Epithelial cell of esophagus (primary cell): ENCODE measurements at places on chromosomes 3 and 15.
A peak's percentile ranks its signal among the peaks of the same experiment; 100 is the strongest.

DNA sequence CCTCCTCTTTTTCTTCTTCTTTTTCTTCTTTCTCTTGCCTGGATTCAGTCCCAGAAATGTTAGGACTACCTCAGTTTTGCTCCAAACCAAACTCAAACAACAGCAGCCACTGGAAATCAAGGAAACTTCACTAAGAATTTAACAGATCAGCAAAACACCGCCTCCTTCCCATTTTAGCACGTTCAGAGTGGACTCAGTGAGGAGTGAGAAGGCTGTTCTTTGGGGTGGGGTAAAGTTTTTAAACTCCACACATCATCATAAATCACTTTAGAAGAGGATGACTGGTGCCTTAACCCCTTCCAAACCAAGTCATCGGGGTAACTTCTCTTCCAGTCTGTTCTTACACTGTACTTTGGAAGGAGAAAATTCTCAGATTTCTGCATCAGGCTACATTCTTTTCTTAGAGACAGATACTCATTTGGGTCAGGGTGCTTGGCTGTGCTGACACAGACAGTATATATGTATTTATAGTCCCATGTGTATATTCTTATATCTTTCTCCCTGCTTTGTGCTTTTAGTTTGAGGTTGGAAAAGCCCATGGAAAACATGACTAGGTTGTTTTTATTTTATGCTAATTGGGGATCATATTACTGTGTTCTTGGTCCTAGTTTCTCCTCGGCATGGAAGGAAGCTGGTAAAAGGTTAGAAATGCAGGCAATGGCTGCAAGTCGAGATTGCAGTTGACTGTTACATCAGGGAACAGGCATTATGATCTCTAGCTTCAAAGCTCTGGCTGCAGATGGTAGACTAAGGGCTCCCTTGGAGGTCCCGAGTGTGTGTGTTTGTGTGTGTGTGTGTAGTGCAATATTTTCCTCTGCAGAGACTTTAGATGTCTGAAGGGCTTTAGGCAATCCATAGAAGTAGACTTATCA is at the start of gene CCDC80:
Gene CCDC80 (minus strand): TSS at position 214 of the 872 bp plus-strand sequence. CDS start 1,238 bp downstream, outside the sequence.
- peak; percentile 88 for DNase-seq

GRCh38 chr3:156516284-156516683 is 38.6 kb downstream of the SSR3 start:
- no peak for DNase-seq

- DNase-seq = no peak
These were observed 252.8 kb downstream of the CLSTN2 start for GRCh38 chr3:140187656-140188221.

- DNase-seq = no peak
These were observed 59.6 kb downstream of the PIAS1 start for GRCh38 chr15:68113751-68114150.

GRCh38 chr3:138367911-138368310 is 19.5 kb downstream of the MRAS start:
- no peak for DNase-seq

DNA sequence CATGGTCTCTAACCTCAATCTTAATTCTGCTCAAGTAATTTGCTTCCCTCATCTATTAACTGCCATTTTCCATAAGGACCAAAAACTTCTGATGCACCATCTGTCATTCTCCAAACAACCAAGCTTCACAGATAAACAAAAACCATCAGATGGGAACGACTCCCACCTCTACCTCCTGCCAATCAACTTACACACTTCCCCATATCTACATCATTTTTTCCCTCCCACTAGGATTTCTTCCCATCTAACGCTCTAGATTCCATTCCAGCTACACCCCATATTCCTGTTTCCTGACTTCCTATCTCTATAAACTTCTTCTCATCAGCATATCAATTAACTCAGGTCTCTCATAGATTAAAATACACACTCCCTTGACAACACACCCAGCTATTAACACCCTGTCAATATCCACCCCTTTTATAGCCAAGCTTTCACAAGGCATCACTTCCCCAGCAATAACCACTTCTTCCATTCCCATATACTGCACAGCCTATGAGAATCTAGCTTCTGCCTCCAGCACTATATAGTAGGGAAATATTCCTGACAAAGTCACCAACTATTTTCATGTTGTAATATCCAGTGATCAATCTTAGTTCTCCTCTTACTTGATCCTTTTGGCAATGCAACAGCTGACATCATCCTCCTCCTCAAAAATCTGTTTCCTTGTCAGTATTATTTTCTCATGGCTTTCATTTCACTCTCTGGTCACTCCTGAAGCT is 39.2 kb downstream of the SNX4 start:
- peak; percentile 83 for DNase-seq

- DNase-seq = no peak
These were observed 43.2 kb downstream of the CMTM8 start for GRCh38 chr3:32281570-32282106.

DNA sequence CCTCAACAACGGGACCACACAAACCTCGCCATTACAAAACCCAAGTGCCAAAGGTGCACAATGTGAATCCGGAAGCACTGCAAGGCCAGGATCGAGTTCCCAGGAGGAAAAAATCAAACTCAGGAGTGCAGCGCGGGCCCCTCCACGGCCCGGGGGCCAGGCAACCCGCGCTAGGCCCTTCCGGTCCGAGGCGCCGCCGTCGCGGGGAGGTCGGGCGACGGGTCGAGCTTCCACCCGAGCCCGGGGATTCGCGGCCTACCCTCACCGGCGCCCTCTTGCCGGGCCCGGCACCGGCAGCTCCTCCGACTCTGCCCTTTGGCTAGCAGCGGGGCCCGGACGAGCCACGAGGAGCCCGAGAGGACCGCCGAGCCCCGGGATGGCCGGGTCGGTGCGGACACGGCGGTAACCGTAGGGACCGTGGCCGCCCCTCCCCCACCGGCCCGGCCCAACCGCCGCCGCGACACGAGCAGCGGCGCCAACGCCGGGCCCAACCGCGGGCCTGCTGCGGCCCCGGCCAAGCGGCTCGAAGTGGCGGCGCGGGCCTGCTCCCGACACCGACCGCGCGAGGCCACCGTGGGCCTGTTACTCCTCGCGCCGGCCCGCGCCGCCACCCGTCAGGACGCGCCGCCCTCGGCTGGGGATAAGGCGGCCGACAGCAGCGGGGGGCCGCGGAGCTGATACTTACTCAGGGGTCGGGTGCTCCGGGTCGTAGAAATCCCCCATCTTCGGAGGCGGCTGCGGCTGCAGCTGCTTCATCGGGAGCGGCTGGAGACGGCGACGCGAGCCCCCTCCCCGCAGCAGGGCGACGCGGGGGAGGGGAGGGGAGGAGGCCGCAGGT is 525 bp downstream of the SETD2 start:
- peak; percentile 41 for DNase-seq

GRCh38 chr3:190269101-190269500 is 53.1 kb downstream of the CLDN1 start:
- DNase-seq = no peak

DNA sequence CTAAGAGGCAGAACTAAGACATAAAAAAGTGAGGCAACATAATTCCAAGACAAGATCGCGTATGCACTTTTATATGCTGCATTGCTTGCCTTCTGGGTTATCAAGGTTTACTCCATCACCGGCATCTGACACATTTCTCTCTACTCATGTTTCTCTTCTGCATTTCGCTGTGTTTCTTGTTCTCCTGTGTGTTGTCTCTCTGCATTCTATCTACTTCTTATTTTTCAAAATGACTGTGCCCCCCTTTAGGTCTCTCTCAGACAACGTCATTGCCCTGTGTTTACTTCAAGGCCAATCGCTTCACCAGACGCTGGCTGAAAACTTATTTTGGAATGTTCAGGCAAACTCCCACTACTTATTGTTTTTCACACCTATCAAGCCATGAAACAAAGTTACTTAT is 280.4 kb downstream of the KCNH8 start:
- no peak for DNase-seq

- no peak for DNase-seq
These were observed 3.1 kb downstream of the GP5 start for GRCh38 chr3:194395778-194396538.

DNA sequence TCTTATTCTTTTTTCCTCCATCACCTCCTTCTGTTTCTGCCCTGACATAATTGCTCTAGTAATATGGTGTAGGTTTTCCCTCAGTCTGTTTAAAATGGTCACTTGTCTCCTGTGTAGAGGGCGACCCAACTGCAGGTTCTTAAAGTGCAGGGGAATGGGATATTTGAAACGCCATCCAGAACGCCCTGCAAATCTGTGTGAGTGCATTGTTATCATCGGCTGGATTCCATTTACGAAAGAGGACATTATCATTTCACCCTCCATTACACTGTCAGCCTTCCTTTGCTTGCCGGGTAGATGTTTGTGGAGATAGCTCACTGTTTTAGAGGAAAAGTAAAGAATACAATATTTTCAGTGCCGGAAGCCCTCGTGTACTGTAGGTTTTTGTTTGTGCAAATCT is 354.0 kb downstream of the LRTM1 start:
- DNase-seq = no peak

DNA sequence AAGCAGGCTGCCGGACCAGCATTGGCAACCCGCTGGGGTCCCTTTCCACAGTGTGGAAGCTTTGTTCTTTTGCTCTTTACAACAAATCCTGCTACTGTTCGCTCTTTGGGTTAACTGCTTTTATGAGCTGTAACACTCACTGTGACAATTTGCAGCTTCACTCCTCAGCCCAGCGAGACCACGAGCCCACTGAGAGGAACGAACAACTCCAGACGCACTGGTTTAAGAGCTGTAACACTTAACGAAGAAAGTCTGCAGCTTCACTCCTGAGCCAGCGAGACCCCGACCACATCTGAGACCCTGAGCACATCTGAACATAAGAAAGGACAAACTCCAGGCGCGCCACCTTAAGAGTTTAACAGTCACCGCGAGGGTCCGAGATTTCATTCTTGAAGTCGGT is 10.7 kb upstream of the CCR4 start:
- DNase-seq = no peak

DNA sequence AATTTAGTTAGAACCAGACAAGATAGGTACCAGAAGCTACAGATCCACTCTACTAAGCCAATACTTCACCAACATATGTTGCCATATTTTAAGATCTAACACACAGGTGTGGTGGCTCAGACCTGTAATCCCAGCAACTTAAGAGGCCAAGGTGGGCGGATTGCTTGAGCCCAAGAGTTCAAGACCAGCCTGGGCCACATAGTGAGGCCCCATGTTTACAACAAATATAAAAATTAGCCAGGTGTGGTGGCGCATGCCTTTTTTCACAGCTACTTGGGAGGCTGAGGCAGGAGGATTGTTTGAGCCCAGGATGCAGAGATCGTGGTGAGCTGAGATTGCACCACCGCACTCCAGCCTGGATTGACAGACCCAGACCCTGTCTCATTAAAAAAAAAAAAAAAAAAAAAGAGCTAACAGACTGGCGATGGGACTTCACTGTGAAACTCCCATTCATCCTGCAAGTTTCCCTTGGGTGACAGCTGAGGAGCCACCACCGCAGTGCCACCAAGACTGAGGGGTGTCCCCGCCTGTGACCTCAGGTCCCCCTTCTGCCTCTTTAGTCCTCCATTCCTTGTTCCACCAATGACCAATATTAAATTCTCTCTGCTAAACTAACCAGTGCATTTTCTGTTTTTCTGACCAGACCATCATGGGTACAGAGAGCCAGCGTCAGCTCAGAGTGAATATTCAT is 163.3 kb downstream of the OR4M2 start:
- DNase-seq = no peak

- peak; percentile 99 for DNase-seq
These were observed 79.4 kb downstream of the AAGAB start for GRCh38 chr15:67174864-67175573.

DNA sequence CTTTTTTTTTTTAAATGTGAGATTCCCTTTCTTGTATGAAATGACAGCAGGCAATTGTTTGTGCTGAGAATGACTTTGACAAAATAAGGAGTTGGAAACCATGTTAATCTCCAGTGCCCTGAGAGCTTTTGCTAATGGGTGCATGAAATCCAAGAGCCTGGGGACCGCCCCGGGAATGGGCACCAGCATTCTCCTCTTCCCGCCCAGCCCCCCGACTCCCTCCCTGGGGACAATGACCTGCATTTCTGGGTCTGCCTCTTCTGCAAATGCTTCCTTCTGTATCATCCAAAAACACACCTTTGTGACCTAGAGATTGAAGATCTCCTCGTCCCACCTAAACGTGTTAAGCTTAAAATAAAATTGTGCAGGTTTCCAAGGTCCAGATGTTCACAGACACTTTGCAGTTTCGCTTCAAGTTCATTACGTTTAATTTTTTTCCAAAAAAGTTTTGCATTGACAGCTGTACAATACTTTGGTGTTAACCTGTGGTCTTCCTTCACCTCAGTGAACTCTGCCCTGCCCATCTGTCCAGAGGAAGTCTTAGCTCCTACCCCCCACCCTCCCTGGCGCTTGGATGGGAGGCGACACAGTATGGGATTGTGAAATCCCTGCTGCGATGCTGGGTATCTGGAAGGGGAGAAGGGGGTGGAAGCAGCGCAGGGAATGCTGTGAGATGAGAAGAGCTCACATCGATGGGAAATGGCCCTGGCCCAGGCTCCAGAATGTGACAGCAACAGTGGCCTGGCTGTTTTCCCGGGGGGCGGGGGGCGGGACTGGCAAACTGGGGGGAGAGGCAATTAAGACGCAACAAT is 50.1 kb downstream of the TLE3 start:
- DNase-seq = no peak

DNA sequence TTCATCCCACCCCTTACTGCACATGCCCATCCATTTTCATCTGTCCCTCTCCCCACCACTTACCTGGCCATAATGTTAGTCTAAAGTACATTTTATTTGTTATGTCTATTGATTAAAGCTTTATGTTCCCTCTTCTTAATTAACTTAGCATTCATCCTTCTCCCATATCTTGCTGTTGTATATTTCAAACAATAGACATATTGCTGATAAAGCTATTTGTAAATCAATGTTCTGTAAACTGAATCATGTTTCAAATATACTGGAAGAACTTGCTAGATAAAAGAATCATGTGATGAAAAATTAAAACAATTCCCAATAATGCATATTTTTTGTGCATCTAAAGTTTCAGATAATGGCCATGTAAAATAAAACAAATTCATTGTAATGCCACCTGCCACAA is 249.2 kb downstream of the IGSF11 start:
- no peak for DNase-seq

- DNase-seq = no peak
These were observed 19.5 kb downstream of the ZXDC start for GRCh38 chr3:126456211-126456610.

GRCh38 chr3:143207338-143207961 is 87.9 kb downstream of the CHST2 start:
- no peak for DNase-seq

GRCh38 chr15:74616996-74617395 is 1.4 kb downstream of the CLK3 start:
- DNase-seq = no peak

GRCh38 chr15:42159381-42160015 is 3.1 kb upstream of the PLA2G4F start:
- no peak for DNase-seq

DNA sequence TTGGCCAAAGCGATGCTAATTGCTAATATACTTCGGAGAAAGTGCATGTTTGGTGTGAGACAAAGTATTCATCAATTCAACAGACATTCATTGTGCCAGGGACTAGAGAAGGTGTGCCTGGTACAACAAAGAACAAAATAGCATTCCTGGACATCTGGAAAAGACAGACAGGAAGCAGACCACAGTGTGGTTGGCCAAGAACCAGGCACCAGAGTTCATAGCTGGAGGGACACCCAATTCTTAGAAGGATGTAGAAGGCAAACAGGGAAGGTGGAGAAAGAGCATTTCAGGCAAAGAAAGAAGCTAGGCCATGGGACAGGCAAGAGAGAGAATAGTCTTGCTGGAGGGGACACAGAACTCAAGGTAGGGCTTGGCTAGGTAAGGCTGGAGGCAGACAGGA is 105.8 kb upstream of the ETV5 start:
- no peak for DNase-seq
